ENCODE measurements at places on chromosomes 2 and 18.

GRCh38 chr2:727071-727470 lies 49.9 kb upstream of the TMEM18 start:
- DNase-seq, result no peak

GRCh38 chr2:195575879-195576401 lies 81.1 kb upstream of the SLC39A10 start:
- peak; percentile 77 for DNase-seq

DNA sequence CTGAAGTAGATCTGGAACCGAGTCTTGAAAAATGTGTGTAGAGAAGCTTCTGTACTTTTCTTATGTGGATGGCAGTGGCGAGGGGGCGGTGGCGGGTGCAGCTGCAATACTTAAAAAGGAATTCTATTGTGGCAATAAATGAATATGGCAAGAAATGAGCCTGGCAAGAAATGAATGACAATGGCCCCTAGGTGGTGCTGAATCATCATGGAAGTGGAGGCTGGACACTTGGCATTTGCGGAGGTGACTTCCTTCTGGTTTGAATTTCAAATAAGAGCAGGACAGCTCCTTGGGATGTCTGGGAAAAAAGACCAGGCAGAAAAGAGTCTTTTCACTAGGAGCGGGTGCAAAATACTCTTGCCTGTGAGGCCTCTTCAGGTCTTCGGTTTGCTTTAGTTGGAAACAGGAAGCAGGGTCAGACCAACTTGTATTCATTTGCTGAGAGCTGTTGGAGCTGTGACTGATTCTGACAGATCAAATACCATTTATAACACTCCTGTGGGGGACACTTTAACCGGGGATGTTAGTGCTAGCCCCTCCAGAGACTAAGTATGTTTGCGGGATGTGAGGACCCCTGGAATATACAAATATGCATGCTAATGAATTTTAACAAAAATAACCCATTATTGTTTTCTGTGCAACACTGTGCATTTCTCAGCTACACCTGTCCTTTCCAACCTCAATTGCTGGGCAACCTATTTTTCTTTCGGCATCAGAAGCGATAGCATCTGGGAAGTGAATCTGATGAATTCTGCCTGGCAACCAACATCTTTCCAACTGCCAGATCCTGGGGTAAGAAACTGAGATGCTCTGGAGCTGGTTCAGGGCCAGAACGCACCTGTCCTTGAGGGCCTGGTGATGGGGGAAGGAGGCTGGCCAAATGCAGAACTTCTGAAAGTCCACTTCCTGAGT lies 35.4 kb downstream of the FASTKD2 start:
- DNase-seq, result peak; percentile 78

DNA sequence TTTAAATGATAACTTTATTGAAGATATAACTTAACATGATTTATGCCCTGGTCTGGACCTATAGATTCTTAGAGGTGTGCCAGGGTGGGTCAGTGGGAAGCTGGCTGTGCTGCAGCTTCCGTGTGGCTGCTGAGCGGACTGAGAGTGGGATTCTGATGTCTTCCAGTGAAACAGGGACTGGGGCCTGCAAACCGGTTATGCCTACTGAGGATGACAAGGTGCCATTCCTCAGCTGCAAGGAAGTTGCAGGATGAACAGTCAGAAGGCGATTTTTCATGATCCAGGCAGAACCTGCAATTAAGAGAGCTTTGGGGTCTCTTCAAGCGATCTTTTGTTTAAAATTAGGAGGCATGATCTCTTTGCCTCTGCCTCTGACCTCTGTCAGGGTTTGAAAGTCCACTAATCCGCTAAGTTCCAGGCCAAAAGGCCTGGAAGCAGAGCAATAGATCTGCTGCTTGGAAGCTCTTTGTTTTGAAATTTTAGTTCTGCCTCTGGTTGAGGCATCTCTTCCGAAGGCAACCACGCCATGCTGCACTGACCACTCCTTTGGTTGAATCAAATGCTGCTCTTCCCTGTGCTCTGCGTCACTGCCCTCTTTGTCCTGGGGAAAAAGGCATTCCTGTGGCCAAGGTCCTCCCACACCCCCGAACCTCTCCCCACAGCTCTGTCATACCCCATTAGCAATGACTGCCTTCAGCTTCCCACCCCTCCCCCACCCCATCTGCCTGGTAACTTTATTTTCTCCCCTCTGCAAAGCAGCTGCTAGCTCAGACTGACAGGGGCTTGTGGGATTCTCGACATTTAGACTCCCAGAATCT lies 2.0 kb downstream of the TMEM169 start:
- DNase-seq, result no peak

DNA sequence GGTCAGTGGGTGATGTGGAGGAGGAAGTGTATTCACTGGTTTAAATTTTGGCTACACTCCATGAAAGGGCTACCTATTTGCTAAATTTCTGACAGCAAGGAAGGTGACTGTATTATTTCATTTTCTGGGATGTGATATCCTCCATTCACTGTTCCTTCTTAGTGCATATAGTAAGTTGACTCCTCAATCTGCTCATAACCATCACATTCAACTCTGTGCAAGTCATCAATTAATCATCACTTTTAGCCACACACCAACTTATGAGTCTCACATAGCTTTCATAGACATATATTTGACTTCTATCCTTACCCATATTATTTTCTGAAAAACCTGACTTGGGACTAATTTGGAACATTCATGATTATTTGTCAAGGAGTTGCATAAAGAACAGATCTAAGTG lies 16.9 kb downstream of the KLHL41 start:
- no peak for DNase-seq

DNA sequence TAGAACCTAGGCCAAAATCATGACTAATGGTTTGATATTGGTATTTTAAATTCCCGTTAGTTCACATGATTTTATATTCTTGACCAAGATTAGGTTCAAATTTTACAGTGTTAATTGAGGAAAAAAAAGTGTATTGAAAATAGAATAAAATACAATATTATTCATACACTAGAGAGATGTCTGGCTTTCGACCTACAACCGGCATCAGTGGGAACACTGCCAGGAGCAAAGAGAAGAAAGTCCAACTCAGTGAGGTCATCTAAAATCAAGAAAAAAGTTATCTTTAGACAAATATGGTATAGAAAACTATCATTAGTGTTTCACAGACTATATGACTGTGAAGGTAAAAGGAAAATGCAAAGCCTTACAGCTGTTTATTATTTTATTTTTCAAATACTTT lies 81.5 kb downstream of the PIGN start:
- DNase-seq, result no peak

DNA sequence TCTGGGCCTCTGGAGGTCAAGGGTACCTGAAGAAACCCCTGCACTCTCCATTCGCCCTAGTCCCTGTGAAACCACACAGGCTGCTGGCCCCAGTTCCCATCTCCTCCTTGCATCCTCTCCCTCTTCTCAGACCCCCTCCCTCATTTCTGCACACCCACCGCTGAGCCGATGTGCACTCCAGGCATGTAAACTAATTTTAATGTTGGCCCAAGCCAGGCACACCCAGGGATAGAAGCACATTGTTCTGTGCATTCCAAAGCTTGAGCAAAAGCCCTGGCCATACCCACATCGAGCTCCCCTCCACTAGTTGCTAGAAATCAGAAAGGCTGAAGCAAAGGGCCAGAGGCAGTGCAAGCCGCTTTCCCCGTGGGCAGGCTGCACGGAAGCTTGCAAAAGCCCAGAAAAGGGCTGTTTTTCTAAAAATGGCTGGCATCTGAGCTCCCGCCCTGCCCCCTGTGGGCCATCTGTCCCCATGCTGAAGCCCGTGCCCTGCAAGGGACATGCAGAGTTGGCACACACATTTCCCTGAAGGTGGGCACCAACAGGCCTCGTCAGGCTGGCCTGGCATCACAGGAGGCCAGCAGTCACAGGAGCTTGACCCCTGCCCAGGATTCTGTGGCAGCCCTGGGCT lies 181.6 kb downstream of the SMAD7 start:
- no peak for DNase-seq

DNA sequence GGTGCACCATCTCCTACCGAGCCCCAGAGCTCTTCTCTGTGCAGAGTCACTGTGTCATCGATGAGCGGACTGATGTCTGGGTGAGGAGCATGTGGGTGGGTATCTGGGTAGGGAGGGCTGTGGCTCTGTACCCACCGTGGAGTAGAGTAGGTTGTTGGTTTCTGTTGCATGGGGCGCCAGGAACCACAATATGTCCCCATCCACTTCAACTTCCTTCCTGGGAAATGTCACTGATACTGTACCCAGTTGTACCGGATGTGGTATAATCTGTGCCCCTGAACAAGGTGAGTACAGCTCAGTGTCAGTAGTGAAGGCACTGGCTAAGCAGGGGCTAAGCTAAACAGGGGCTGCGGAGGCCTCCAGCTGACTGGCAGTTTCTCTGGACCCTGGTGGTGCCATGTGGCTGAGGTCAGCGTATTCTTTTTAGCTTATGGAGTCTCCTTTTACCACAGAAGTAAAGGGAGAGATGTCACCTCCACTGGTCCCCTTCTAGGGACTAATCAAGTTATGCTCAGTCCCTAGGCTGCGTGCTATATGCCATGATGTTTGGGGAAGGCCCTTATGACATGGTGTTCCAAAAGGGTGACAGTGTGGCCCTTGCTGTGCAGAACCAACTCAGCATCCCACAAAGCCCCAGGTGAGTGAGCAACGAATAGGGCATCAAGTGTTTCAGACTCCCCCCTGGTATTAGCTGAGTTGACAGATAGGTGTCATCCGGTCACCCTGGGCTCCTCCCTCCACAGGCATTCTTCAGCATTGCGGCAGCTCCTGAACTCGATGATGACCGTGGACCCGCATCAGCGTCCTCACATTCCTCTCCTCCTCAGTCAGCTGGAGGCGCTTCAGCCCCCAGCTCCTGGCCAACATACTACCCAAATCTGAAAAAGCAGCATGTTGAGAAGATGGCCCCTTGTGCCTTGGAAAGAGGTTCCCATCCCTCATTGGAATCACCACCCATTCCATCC lies 2.7 kb downstream of the STK16 start:
- no peak for DNase-seq

DNA sequence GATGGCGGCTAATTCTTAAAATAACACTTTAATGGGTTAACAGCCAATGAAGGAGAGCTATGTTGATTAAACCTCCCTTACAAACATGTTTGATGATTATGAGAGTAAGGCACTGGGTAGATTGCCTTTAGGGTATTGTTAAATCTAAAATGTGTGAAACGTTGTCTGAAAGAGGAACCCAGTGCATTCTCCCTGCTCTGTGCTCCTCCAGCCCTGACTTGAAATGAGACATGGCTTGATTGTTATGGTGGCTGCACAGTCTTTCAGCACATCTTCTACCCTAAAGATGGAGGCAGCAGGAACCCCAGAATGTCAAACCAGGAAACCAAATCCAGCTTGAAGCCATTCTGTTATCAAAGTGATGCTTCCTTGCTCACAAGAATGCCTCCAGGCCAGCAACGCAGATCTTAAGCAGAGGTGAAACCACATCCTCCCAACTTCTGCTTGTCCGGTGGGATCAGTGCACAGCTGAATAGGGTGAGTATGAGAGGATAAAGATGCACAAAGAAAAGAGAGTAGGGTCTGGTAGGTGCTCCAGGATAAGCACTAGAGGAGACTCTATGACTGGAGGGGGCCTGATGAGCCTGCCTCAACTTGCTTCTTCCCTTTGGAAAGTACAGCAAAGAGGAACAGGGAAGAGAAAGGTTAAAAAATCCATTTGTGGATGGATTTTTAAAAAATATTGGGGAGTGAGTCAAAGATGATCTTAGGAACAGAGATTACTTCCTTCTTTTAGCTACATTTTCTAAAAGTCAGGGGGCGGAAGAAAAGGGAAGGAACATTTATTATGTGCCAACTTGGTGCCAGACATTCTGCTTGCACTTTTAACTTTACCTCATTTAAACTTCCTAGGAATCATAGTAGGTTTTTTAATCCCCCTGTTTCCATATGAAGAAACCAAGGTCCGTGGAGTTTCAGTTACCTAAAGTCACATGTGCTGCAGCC lies 523.0 kb downstream of the TXNL1 start:
- no peak for DNase-seq

DNA sequence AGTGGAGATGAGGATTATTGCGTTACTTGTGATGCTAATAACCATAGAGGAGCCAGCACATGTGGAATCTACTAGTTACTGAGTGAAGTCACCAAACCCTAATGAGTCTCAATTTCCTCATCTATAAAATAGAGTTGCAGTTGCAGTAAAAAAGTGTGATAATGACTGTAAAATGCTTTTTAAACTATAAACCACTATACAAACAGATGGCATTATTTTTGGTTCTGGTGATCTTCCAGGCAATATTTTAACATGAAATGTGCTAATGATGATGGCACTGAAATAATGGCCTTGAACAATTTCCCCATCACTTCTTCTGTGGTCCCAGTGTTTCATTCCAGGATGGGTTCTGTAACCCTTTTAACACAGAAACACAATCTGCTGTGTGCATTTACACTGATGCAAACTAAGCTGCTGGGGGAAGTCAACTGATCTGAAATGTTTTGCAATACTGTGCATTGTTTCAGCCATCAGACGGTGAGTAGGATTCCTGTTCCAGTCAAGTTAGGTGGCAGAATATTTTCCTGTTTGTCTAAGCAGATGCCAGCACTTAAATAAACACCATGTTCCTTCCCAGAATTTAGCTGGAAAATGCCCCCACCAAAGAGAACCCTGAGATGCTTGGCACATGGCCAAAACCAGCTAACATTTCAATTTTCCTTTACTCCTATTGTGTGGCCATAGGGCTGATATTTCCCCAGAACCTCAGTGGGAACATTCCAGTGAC lies 52.6 kb downstream of the TACR1 start:
- DNase-seq, result peak; percentile 50

GRCh38 chr2:44296653-44297052 lies 21.4 kb downstream of the SLC3A1 start:
- no peak for DNase-seq

GRCh38 chr18:77081390-77081778 lies 51.2 kb downstream of the MBP start:
- peak; percentile 43 for DNase-seq

DNA sequence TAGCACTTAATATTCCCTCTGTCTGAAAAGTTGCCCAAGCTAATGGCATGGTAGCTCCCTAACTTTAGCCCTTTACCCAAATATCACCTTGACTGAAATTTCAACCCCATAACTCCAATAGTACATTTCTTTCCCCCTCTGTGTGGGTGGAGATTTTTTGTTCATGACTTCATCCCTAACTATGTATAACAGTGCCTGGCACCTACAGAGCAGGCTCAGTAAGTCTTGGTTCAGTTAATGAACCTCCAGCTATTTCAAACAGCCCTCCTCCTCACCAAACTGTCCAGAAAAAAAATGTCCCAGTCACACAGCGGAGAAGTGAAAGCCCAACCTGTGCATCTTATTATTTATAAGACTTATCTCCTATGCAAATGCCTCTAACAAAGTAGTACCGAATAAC lies 18.6 kb downstream of the BUB1 start:
- DNase-seq, result peak; percentile 23

GRCh38 chr2:168538534-168538933 lies 82.5 kb downstream of the CERS6 start:
- DNase-seq, result no peak

- no peak for DNase-seq
Observed at GRCh38 chr18:11398625-11399024, 210.8 kb upstream of the SLC35G4 start.

GRCh38 chr2:84197901-84198300 lies 261.2 kb downstream of the SUCLG1 start:
- DNase-seq, result no peak

GRCh38 chr18:55086906-55087305 lies 127.6 kb upstream of the CCDC68 start:
- DNase-seq, result no peak

GRCh38 chr2:229160180-229160579 lies 110.9 kb downstream of the PID1 start:
- DNase-seq, result no peak

- no peak for DNase-seq
Observed at GRCh38 chr18:58527952-58528287, 101.0 kb downstream of the ALPK2 start.

All from AG08395 (cell line).